ENCODE measurements at places on chromosomes 5 and 9. TPM values are rescaled to one million over a fixed set of nuclear protein-coding genes. Genes with fewer than 3 reads are reported as not detected.

The PDGFRB gene
- polyA plus RNA-seq = 137 TPM

The ZDHHC11 gene
- 9.9 TPM for polyA plus RNA-seq

The FCN2 gene
- polyA plus RNA-seq = 0.50 TPM

The IFNB1 gene
- polyA plus RNA-seq = not detected

DNA sequence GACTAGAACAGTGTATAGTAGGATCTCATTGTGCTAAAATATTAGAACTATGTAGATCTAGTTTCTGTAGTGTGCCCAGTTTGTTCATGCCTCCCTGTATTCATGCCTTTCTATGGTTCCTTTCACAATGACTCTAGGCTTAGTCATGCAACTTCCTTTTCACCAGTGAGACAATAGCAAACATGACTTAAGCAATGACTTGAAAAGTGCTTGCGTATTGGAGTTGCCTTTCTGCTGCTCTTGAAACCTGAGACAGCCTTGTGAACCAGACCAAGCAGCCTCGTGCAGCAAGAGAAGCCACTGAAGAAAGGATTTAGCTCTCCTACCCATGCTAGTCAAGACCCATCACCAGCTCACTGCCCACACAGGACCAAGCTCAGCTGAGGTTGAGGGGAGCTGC, 294.5 kb upstream of the TAS2R1 start:
- no peak for DNase-seq

- no peak for DNase-seq
These were observed 582.2 kb downstream of the KIF4B start for GRCh38 chr5:155595791-155596190.

DNA sequence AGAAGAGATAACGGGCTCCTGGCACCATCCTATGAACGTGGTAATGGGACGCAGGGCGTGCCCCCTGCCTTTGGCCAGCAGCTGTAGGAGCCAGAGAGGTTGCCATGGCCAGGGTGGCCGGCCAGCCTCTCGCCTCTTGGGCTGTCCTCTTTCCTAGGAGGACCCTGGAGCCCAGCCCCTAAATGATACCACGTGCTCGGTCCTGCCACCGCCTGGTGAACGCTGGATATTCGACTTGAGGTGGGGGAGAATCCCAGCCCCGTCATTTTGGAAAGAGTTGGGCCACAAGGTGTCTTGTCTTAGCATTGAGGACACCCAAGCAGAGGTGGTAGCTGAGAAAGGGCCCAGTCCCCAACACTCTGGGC, 391 bp upstream of the NRG2 start:
- DNase-seq = no peak

GRCh38 chr5:172097356-172097755, 90.7 kb downstream of the STK10 start:
- DNase-seq = no peak

DNA sequence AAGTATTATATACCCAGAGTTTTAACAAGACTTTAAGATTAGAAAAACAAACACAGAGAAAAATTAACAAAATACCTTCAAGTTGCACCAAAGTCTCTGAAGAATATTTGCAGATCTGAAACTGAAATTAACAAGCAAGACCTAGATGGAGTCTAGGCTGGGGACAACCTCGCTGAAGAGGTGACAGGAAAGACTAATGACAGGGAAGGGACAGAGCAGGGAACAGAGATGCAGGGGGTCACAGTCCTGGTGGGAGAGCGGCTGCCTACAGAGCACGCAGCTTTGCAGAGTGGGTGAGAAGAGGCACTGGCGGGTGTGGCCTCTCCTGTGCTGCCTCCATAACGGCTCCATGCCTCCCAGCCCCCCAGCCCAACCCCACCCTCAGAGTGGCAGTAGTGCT, 13.5 kb downstream of the RETREG1 start:
- no peak for DNase-seq

GRCh38 chr9:100396769-100397168, 30.2 kb upstream of the MSANTD3 start:
- DNase-seq = no peak

GRCh38 chr9:13480693-13481092, 201.2 kb upstream of the MPDZ start:
- DNase-seq = no peak

GRCh38 chr5:75049456-75050351, 2.7 kb downstream of the GCNT4 start:
- peak; percentile 27 for DNase-seq
